CD4-positive, alpha-beta T cell treated with Interleukin-4 for 1 hour (primary cell): ENCODE measurements at places on chromosomes 1 and 21.

GRCh38 chr1:110487726-110488125 is 31.2 kb downstream of the KCNA10 start:
- DNase-seq, result no peak

- no peak for DNase-seq
Measured at GRCh38 chr1:167842872-167843271, 71.1 kb downstream of the ADCY10 start.

DNA sequence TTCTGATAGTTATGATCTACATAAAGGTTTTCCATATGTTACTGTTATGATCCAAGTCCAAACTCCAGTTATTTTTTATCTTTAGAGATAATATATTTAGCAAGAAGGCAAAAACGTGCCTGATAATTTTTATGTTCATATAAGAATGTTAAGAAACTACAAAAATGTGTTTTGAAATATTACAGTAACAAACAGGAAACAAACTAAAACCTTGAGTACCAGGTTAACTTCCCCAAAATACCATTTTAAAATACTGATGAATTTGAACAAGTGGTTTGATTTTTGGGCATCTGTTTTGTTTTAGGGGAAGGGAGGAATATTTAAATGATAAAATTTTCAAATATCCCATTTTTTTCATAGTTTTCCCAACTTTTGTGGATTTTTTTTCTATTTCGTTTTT is 124.8 kb downstream of the NR5A2 start:
- DNase-seq, result no peak

GRCh38 chr1:53359934-53360276 is 32.0 kb upstream of the LRP8 start:
- peak; percentile 6 for DNase-seq

DNA sequence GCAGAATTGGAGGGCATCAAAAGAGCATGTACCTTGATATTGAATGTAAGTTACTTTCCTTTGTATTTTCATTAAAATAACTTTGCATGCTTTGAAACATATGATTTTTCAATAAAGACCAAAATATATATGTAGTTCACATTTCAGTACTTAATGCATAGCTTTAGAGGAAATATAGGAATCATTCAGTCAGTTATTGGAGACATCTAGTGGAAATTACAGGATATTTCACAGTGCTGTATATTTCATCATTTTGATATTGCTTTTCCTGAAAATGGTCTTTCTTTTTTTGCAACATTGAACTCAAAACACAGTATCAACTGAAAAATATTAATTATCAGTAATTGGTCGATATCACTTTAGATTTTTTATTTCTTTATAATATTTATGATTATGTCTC is 375.8 kb downstream of the NCAM2 start:
- no peak for DNase-seq

- no peak for DNase-seq
Measured at GRCh38 chr1:50148142-50148923, 39.6 kb downstream of the ELAVL4 start.

DNA sequence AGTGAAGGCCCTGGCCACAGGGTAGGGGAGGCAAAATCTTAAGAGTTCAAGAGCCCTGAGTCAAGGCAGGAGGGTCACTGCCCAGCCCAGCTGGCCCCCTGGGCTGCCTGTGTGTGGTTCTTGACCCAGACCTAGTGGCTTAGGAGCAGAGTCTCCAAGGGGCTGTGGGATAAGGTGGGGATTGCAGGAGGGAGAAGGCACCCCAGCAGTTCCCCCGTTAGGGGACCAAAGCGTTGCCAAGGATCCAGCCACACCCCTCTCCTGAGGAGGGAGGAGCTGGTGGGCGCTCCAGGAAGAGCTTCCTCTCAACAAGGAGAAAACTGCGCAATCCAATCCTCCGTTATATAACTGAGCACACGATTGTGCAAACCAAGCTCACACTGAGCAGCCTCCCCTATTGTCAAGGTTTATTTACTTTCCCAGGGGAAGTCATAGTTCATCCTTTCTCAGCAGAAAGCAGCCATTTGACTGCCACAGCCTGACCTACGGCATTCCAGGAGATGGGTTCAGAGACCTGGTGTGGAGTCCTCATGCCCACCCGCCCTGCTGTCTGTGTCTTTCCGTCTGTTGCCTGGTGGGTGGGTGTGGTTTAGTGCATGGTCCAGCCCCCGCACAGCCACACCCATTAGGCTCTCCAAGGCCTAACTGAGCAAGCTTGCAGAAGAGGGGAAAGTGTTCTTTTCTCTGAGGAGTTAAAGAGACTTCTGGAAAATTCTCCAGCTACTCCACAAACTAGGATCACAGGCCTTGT is 3.5 kb downstream of the EPHX1 start:
- no peak for DNase-seq

GRCh38 chr1:25705699-25706098 is 89.1 kb downstream of the MAN1C1 start:
- DNase-seq, result no peak

- DNase-seq, result no peak
Measured at GRCh38 chr1:97500760-97501159, 420.1 kb downstream of the DPYD start.

DNA sequence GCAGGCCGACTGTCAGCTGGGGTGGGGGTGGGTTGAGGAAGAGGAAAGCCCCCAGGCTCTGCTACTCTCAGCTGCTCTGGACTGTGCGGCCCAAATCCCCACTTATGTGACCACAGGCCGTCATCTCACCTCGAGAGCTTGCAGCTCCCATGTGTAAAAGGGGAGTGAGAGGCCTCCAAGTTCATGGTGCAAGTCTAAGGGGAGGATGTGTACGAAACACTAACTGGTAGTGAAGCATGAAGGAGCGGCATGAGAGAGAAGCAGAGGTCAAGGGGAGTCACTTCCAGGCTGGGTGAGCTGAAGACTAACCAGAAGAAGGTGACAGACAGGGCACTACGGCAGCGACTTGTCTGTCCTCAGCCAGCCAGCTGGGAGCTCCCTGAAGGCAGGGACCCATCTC is 43.8 kb downstream of the GLIS1 start:
- no peak for DNase-seq

DNA sequence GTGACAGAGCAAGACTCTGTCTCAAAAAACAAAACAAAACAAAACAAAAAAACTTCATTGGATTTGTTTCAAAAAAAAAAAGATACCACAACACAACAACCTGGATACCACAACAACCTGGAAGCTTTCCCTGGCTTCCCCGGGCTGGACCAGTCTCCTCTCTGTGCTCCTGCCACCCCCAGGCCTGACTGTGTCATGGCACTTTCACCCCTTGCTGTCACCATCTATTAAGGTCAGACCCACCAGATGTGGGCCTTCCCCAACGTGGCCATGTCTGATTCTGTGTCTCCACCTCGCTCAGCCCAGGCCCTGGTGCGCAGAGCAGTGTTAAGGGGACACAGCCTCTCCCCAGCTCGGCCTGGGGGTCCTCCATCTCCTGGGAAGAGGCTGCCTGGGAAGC is 28.3 kb upstream of the ACOT11 start:
- no peak for DNase-seq

- DNase-seq, result no peak
Measured at GRCh38 chr1:24253571-24253970, 65.6 kb upstream of the GRHL3 start.

DNA sequence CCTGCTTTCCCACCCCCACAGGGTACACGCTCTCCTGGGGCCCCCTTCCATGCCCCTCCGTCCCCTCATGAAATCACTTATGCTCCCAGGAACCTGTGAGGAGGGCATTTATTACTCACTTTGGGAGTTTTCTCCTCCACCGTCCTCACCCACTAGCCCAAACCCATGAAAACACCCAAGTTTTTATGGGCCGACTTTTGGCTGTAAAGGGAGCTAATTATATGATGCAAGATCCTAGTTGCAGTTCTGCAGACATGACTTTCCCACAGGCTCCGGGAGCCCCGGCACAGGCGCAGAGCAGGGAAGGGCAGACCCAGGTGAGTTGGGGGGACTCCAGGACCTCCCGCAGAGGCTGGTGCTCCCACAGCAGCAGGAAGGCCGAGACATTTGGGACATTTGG is 29.7 kb downstream of the EPHA2 start:
- DNase-seq, result no peak

- DNase-seq, result no peak
Measured at GRCh38 chr1:15343099-15343498, 66.6 kb upstream of the EFHD2 start.

- DNase-seq, result no peak
Measured at GRCh38 chr1:229108598-229109201, 162.2 kb upstream of the RAB4A start.

- no peak for DNase-seq
Measured at GRCh38 chr1:59707178-59707791, 107.5 kb upstream of the HOOK1 start.

- DNase-seq, result no peak
Measured at GRCh38 chr1:232890340-232890943, 60.0 kb upstream of the NTPCR start.

- no peak for DNase-seq
Measured at GRCh38 chr1:199044191-199044590, 405.4 kb downstream of the PTPRC start.
